ENCODE measurements at places on chromosomes 11 and 22. TPM values are rescaled to one million over a fixed set of nuclear protein-coding genes. Genes with fewer than 3 reads are reported as not detected.
A peak's percentile ranks its signal among the peaks of the same experiment; 100 is the strongest.

DNA sequence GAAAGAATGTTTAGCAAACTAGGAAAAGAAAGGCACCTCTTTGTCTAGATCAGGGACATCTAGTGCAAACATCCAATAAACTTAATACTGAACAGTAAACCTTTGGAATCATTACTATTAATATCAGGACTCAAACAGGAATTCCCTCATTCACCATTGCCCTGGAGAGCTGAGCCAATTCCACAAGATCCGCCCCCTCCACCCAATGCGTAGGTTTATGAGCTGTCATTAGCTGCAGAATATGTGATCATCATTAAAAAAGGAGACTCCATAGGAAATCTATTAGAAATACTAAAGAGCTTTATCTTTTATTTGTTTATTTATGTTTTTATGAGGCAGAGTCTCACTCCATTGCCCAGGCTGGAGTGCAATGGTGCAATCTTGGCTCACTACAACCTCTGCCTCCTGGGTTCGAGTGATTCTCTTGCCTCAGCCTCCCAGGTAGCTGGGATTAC is 5.5 kb downstream of the IL17REL start:
- H3K4me3 ChIP-seq, result no peak overlapping the region
- H3K4me1 ChIP-seq, result no peaks in the 10 kb centered on the region
- no peaks in the 10 kb centered on the region for H3K36me3 ChIP-seq
- no peak for DNase-seq

DNA sequence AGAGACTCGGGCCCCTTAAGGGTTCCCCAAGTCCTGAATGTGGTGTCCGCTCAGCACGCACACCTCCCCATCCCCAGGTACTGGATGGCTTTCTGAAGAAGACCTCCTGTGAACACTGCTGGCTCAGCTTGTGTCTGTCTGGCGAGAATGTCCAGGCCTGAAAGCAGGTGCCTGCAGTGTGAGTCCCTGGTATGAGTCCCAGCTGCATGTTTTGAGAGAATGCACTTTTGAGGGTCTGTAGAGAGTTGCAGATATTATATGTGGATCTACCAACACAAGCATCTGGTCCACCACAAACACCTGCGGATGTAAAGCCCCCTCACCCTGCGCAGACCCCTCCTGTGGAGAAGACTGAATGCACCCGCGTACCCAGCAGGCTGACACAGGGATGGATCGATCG is 1308.9 kb downstream of the TBC1D22A start:
- no peak for DNase-seq
- no peak overlapping the region for H3K27ac ChIP-seq
- H3K36me3 ChIP-seq, result peaks cover 5% of the 10 kb centered on the region
- H3K4me3 ChIP-seq, result no peak overlapping the region

DNA sequence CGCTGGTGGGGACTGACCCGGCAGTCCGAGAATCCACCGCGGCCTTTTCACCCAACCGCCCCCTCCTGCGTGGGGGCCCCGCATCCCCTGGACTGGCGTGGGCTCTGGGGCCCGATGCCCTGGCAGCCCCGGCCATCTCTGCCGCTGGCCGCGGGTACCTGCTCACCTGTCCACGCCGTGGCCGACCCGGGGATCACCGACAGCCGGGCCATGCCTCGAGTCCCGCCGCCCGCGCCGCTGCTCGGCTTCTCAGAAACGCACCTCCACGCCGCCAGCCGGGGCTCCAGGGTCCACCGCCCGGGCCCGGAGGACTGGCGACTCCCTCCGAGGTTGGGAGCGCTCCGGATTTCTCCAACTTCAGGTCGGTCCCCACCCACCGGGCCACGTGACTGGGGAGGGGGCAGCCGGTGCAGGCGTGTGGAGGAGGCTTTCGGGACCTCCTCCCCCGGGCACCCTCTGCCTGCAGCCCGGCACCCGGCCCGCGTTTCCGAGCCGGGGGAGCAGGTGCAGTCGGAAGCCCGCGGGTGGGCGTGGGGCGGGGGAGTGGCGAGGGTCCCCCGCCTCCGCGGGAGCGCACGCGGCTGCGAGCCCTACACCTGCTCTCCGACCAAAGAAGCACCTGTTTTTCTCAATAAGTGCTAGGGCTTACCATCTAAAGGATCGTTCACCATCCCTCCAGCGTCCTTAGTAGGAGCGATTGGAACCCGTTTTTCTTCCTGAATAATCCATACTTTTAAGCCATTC is 554 bp upstream of the NRIP3 start:
- H3K27ac ChIP-seq, result no peak overlapping the region
- DNase-seq, result no peak
- no peaks in the 10 kb centered on the region for H3K36me3 ChIP-seq
- peak overlapping the region; percentile 17 for H3K4me3 ChIP-seq

GRCh38 chr11:60504219-60504905 is 10.8 kb upstream of the MS4A13 start:
- H3K27me3 ChIP-seq, result peaks cover 13% of the 10 kb centered on the region
- no peaks in the 10 kb centered on the region for H3K4me1 ChIP-seq
- DNase-seq, result no peak
- no peak overlapping the region for H3K27ac ChIP-seq
- no peaks in the 10 kb centered on the region for H3K36me3 ChIP-seq

DNA sequence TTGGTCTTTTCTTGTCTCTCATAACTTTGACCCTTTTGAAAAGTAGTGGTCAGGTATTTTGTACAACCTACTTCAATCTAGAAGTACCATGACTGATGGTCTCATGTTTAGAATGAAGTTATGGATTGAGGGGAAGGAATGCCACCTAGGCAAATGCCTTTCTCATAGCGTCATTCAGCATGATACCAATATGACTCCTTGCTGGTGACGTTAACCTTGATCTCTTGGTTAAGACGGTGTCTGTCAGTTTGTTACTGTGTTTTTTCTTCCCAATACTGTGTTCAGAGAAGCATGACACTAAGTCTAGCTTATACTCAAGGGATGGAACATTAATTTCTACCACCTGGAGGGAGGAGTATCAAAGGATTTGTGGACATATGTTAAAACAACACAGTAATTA is 130.9 kb downstream of the KIF18A start:
- H3K4me1 ChIP-seq, result peaks cover 4% of the 10 kb centered on the region
- H3K27ac ChIP-seq, result no peak overlapping the region
- no peaks in the 10 kb centered on the region for H3K27me3 ChIP-seq
- H3K36me3 ChIP-seq, result no peaks in the 10 kb centered on the region

- no peak overlapping the region for H3K27ac ChIP-seq
- H3K4me1 ChIP-seq, result no peaks in the 10 kb centered on the region
- no peak overlapping the region for H3K4me3 ChIP-seq
- no peak for DNase-seq
- no peaks in the 10 kb centered on the region for H3K36me3 ChIP-seq
- no peaks in the 10 kb centered on the region for H3K27me3 ChIP-seq
Measured at GRCh38 chr11:21415606-21416005, 746.2 kb downstream of the NELL1 start.

DNA sequence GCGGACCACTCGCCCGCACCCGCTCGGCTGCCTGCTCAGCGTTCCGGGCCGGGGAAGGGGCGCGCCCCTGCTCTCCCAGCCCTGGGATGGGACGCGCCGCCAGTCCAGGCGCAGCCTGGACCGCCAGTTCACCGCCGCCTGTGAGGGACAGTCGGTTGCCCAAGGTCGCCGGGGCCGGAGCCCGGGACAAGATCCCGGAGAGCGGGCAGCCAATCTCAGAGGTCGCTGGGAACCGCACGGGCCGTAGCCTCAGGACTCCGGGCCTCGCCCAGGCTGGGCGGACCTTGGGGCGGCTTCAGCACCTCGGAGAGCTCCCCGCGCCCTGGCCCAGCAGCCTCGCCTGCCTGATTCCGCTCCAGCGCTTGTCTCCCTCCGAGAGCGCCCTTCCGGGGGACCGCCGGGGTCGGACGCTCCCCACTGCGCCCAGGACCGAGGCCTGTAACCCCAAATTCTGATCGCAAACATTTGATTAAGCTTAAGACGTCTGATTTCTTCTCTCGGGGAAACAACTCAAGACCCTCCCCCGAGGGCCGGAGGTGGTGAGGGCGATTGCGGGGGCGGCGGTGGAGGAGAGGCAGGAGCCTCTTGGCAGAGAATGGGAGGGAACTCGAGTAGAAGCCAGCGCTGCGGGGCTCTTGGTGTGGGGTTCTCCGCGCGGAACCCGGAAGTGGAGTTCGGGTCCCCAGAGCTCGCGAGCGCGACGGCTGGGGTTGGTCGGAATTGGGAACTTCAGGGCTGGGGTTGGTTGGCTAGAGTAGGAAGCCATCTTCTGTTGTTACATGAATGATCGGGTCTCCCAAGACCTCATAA is 1.1 kb upstream of the CHRM4 start:
- peak; percentile 69 for DNase-seq
- peaks cover 5% of the 10 kb centered on the region for H3K4me1 ChIP-seq
- H3K27me3 ChIP-seq, result peaks cover 36% of the 10 kb centered on the region

GRCh38 chr11:15893080-15893492 is 463.3 kb downstream of the SOX6 start:
- DNase-seq, result no peak

DNA sequence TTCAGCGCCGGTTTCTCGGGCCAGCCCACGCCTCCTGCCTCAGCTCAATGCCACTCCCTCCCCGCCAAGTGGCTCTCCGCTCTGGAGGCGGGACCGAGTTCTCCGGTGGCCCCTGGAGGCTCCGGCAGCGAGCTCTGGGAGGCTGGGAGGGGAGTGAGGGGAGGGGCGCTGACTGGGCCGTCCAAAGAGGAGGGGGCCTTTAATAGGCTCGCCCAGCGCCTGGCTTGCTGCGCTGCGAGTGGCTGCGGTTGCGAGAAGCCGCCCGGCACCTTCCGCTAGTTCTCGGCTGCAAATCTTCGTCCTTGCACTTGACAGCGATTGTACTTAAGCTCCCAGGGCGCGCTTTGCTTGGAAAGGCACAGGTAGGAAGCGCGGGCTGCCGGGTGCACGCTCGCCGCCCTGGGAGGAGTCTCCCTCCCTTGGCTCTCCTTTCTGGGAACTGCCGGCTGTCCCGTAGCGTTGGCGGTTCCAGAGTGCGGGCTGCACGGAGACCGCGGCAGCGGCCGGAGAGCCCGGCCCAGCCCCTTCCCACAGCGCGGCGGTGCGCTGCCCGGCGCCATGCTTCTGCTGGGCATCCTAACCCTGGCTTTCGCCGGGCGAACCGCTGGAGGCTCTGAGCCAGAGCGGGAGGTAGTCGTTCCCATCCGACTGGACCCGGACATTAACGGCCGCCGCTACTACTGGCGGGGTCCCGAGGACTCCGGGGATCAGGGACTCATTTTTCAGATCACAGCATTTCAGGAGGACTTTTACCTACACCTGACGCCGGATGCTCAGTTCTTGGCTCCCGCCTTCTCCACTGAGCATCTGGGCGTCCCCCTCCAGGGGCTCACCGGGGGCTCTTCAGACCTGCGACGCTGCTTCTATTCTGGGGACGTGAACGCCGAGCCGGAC is at the start of gene ADAMTS15:
TSS of gene ADAMTS15 (plus strand) at position 230 of the 894 bp plus-strand sequence. CDS start at position 559, 329 bp downstream.
- no peak within 1 kb of the TSS for H3K27ac ChIP-seq
- no peaks in the 10 kb centered on the region for H3K4me1 ChIP-seq
- no peaks in the 10 kb centered on the region for H3K36me3 ChIP-seq
- H3K27me3 ChIP-seq, result no peaks in the 10 kb centered on the region
- DNase-seq, result peak; percentile 89

GRCh38 chr11:112363527-112363926 is 102.9 kb upstream of the PLET1 start:
- H3K4me3 ChIP-seq, result no peak overlapping the region
- H3K27ac ChIP-seq, result no peak overlapping the region
- DNase-seq, result peak; percentile 68
- no peaks in the 10 kb centered on the region for H3K27me3 ChIP-seq
- H3K36me3 ChIP-seq, result no peaks in the 10 kb centered on the region
- H3K4me1 ChIP-seq, result peaks cover 14% of the 10 kb centered on the region

GRCh38 chr11:73381589-73381988 is 5.4 kb downstream of the RELT start:
- H3K27ac ChIP-seq, result no peak overlapping the region
- DNase-seq, result no peak
- H3K36me3 ChIP-seq, result no peaks in the 10 kb centered on the region
- H3K4me3 ChIP-seq, result no peak overlapping the region
- H3K4me1 ChIP-seq, result peaks cover 27% of the 10 kb centered on the region

DNA sequence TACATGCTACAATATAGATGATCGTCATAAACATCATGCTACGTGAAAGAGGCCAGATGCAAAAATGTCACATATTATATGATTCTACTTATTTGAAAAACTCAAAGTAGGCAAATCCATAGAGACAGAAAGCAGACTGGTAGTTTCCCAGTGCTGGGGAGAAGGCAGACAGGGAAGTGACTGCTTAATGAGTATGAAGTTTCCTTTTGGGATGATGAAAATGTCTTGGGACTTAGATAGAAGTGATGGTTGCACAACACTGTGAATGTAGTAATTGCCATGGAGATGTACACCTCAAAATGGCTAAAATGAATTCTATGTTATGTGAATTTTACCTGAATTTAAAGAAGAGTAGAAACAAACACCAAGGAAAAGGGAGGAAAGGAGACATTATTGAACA is 45.2 kb upstream of the EHF start:
- peaks cover 54% of the 10 kb centered on the region for H3K27me3 ChIP-seq
- no peak for DNase-seq
- H3K4me3 ChIP-seq, result no peak overlapping the region
- H3K4me1 ChIP-seq, result peaks cover 6% of the 10 kb centered on the region
- no peak overlapping the region for H3K27ac ChIP-seq

GRCh38 chr11:125345421-125346178 is 150.5 kb downstream of the FEZ1 start:
- H3K27me3 ChIP-seq, result peaks cover 16% of the 10 kb centered on the region
- H3K4me1 ChIP-seq, result peaks cover 6% of the 10 kb centered on the region
- H3K27ac ChIP-seq, result no peak overlapping the region

DNA sequence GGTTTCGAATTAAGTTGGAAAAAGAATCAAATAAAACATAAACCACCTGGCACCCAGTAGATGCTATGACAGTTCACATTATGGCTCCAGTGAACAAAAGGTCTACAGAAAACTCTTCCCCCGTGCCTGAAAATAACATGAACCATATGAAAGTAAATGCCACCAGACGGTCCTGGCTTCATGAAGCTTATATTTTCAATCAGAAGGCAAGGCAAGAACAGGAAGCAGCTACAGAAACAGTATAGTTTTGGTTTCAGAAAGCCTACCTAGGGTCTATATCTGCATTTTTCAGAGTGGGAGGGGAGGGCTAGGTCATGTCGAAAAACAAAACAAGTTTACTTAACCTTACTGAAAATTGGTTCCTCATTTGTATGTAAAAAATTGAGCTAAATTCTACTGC is 9.8 kb downstream of the RAB30 start:
- H3K4me1 ChIP-seq, result peaks cover 16% of the 10 kb centered on the region
- no peak overlapping the region for H3K4me3 ChIP-seq
- no peak for DNase-seq
- no peaks in the 10 kb centered on the region for H3K27me3 ChIP-seq

DNA sequence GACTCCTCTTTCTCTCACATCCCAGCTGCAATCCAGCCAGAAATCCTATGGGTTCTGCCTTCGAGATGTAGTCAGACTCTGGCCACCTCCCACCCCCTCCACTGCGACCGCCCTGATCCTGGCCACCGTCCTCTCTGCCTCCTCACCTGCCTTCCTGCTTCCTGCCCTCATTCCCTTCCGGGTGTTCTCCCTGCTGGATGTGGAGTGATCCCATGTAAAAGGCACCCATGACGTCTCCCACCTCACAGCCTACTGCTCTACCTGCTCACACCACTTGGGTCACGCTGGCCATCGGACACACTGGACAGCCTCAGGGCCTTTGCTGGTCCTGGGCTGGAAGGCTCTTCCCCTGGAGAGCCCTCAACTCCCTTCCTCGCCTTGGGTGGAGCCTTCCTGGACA is 33.7 kb upstream of the CD5 start:
- no peaks in the 10 kb centered on the region for H3K4me1 ChIP-seq
- H3K27ac ChIP-seq, result no peak overlapping the region
- no peaks in the 10 kb centered on the region for H3K27me3 ChIP-seq
- H3K36me3 ChIP-seq, result no peaks in the 10 kb centered on the region
- DNase-seq, result no peak
- H3K4me3 ChIP-seq, result no peak overlapping the region

The RAPSN gene
- total RNA-seq, result 0.51 TPM

The ELMOD1 gene
- not detected for total RNA-seq

The SOX6 gene
- total RNA-seq, result 5.2 TPM

The FSHB gene
- total RNA-seq, result not detected

The NUDT8 gene
- total RNA-seq, result 3.6 TPM

The ACRV1 gene
- not detected for total RNA-seq

The ZNF280A gene
- total RNA-seq, result not detected

The IZUMO1R gene
- total RNA-seq, result not detected
